Stimulated activated CD8-positive, alpha-beta memory T cell treated with anti-CD3 and anti-CD28 coated beads, Interleukin-7, amount 100 ng/mL, for 1 hour (primary cell): ENCODE measurements at places on chromosomes 7 and 10.

GRCh38 chr10:48444266-48444665 lies 137.8 kb downstream of the MAPK8 start:
- no peak for DNase-seq

- DNase-seq: no peak
These were observed 110.8 kb upstream of the LRGUK start for GRCh38 chr7:134016223-134016941.

- DNase-seq: no peak
These were observed 700.7 kb downstream of the AUTS2 start for GRCh38 chr7:70298780-70299471.

GRCh38 chr10:44995914-44996669 lies 4.6 kb upstream of the ZNF22 start:
- DNase-seq: no peak

GRCh38 chr7:81791568-81792518 lies 22.0 kb upstream of the HGF start:
- no peak for DNase-seq
